Activated CD8-positive, alpha-beta memory T cell treated with anti-CD3 and anti-CD28 coated beads for 4 hours (primary cell): ENCODE measurements at places on chromosomes 1 and 21.

DNA sequence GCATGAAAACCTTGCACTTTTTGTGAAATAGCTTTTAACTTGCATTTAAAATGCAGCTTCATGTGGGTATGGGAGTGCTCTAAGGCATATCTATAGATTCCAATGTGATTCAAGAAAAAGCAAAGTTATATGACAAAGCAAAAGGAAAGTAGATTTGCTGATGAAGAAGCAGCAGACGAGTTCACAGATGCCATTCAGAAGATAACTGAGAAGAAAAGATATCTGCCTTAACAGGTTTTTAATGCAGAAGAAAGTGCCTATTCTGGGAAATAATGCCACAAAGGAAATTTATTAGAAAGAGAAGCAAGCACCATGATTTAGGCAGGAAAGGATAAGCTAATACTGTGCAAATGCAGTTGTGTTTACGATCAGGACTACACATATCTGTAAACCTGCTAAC is 68.1 kb downstream of the PHTF1 start:
- no peak for DNase-seq

GRCh38 chr1:199221371-199222150 is 582.7 kb downstream of the PTPRC start:
- no peak for DNase-seq

GRCh38 chr21:32200029-32200428 is 78.8 kb downstream of the MIS18A start:
- no peak for DNase-seq

- no peak for DNase-seq
These were observed at the start of gene CAMTA1 for GRCh38 chr1:6785318-6785727. Gene CAMTA1, plus strand, starts transcription at chr1:6785454. Its CDS starts 77 bp downstream, at chr1:6785531.

GRCh38 chr1:173554089-173554488 is 48.8 kb downstream of the SLC9C2 start:
- no peak for DNase-seq

DNA sequence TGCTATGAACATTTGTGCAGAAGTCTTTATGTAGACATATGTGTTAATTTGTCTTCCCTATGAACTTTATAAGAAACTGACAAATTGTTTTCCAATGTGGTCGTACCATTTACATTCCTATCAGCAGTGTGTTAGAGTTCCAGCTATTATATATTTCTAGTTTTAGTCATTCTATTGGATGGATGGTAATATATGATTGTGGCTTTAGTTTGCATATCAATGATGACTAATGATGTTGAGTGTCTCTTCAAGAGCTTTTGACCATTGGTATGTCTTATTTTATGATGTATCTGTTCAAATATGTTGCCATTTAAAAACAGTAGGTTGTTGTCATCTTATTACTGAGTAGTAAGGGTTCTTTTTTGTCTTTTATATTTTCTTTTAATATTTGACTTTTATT is 16.2 kb upstream of the ZNF326 start:
- DNase-seq = no peak

DNA sequence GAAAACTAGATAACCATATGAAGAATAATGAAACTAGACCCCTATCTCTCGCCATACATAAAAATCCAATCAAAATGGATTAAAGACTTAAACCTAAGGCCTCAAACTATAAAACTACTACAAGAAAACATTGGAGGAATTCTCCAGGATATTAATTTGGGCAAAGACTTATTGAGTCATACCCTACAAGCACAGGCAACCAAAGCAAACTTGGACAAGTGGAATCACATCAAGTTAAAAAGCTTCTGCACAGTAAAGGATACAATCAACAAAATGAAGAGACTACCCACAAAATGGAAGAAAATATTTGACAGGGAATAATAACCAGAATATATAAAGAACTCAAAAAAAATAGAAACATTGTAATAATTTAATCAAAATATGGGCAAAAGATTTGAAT is 505.4 kb downstream of the KCNT2 start:
- DNase-seq = no peak
